Hematopoietic multipotent progenitor cell treated with erythropoietin and hydrocortisone succinate and interleukin-3 and kit ligand, for 8 days (in vitro differentiated cells): ENCODE measurements at places on chromosomes 1 and 21.

GRCh38 chr1:180616439-180616838 is 15.4 kb upstream of the XPR1 start:
- DNase-seq, result no peak

GRCh38 chr1:115536279-115536816 is 105.4 kb upstream of the VANGL1 start:
- no peak for DNase-seq

DNA sequence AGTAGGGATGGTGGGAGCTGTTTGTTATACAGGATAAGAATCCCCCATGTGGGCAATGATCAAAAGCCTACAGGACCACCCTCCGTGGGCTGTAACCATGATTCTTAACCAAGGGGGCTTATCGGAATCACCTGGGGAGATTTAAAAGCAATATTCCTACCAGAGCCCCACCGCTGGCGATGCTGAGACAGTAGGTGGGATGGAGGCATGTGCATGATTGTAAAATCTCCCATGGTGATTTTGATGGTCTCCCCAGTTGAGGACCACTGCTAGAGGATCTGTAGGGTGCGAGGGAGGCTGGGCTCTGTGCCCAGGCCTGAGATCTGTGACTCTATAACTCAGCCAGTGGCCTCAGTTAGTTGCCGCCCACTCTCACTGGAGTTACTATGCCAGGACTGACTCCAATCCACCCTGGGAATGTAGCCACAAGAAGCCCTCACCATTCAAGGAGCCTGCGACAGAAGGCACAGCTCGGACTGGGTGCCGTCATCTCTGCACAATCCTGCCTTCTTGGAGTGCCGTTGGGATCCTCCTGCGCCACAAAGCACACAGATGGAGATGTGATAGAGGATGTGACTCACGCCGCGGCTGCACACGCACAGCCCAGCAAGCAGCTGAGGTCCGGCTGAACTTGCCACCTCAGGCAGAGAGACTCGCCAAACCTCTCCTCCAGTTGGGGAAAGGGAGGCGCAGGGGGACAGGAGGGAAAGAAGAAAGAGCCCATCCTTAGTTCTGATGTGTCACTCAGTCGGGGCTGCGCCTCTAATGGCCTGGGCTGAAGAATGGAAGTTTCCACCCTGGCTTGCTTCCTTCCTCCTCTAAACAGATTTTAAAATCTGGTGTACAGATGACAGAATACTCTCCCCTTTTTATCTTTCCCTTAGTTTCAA is 26.5 kb downstream of the AKNAD1 start:
- DNase-seq, result no peak

DNA sequence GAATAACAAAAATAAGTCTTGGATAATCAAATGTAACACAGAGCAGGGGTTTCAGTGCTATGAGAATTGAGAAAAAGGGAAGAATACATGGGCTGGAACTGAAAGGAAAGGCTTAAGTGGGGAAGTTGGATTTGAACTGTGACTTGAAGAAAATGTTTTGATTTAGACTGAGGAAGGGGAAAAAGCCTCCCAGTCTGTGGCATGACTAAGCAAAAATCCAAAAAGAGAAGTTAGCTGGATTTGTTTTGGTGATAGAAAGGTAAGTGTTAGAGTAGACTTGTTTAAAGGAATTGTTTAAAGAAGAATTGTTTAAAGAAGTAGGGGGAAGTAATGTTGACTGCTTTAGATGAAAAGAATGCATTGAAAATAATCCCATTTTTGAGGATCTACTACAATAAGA is 46.0 kb downstream of the KCNK2 start:
- no peak for DNase-seq

DNA sequence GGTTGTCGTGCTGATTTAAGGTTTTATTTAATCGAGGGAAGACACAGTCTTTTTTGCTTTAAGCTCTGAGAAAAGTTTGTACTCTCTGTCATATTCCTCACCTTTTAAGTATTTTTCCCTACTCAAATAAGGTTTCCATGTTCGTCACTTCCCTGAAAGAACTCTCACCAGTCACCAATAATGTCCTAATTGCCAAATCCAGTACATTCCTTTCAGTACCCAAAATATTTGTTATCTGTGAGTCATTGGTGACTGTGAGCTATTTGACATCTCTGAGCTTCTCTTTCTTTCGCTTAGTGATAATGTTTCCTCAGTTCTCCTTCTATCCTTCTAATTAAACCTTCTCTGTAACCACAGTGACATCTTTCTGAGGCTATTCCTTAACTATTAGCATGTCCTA is 874.2 kb upstream of the ADGRL2 start:
- no peak for DNase-seq

- DNase-seq, result no peak
Measured at GRCh38 chr1:229408458-229409037, 25.3 kb downstream of the ACTA1 start.

- no peak for DNase-seq
Measured at GRCh38 chr1:18090636-18091035, 17.0 kb upstream of the IGSF21 start.

DNA sequence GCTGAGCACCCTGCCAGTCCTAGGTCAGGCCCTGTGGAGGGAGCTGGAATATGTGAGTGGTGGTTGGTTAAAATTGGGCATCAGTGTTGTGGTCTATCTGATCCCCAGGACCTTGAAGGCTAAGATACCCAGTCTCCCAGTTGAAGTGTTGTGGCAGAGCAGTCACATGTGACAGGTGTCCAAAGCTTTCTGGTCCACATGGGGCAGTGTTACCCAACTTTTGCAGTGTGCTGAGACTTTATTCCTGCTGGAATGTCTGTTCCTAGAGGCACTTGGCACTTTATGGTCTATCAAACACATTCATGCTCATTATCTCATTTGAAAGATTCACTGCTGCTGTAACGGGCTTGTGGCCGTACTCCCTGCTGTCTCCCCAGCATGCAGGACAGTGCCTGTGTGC is 21.0 kb upstream of the LORICRIN start:
- no peak for DNase-seq
